ENCODE measurements at places on chromosomes 11 and 22.

DNA sequence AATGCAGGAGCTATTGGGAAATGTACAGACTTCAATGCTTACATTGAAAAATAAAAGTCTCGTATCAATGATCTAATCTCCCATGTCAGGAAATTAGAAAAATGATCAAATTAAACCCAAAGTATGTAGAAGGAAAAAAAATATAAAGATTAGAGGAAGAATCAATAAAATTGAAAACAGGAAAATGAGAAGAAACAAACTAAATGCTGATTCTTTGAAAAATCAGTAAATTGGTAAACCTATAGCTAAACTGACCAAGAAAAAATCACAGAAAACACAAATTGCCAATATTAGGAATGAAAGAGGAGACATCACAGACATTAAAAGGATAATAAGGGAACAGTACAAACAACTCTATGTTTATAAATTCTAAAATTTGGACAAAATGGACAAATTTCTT, 11.8 kb downstream of the OR2AT4 start:
- no peak for DNase-seq

- no peak for DNase-seq
These were observed 20.9 kb downstream of the PRG3 start for GRCh38 chr11:57359896-57360690.

- no peak for DNase-seq
These were observed 1.6 kb upstream of the MTNR1B start for GRCh38 chr11:92967867-92968266.

GRCh38 chr22:36405671-36406538, 18.1 kb upstream of the MYH9 start:
- DNase-seq: no peak

GRCh38 chr22:37392721-37393328, 34.5 kb downstream of the ELFN2 start:
- DNase-seq: no peak

DNA sequence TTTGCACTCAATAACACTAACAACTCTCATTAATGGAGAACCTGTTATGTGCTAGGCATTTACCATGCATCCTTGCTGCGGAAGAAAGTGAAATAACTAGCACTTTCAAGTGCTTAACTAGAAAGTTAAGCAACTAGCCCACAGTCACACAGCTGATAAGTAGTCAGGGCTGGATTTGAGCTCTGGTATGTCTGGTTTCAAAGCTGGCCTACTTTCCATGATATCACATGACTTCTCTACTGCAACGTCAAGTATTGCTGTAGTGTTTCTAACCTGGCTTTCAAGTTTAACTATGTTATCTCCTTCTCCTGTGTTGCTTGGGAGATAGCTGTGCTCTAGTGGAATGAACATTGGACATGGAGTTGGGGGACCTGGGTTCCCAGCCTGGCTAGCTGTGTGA, 12.1 kb downstream of the SLC15A3 start:
- DNase-seq: no peak

- no peak for DNase-seq
These were observed 8.6 kb downstream of the ARAP1 start for GRCh38 chr11:72743321-72744221.

DNA sequence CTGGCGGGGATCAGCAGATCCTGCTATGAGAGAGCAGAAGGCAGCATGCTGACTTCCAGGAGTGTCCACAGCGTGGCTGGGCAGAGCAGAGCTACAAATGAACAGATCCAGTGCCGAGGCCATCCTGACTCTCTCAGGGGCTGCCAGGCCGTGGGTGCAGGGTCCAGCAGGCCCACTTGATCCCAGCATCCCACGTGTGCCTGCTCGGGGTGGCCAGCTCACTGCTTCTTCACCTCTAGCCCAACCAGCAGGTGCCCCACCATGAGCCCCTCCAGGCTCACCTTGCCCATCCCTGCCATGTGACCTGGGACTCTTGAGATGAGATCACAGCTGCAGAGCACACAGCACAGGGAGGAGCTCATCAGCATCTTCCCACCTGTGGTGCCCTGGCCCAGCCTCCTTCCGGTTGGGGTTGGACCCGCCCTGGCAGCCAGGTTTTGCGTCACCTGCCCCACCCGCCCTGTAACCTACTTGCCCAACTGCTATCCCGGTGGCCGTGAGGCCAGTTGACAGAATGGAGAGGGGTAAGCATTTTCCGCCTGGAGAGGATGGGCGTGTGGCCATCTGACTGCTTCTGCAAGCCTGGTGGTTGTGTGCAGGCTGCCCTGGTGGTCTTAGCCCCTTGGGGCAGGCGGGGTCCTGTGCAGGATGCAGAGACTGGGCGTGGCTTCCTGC, 11.0 kb downstream of the TANGO2 start:
- no peak for DNase-seq

GRCh38 chr11:44760917-44761550, 34.3 kb downstream of the TSPAN18 start:
- no peak for DNase-seq

GRCh38 chr11:77082838-77083565, 16.2 kb downstream of the CAPN5 start:
- DNase-seq: no peak

- DNase-seq: no peak
These were observed 34.1 kb upstream of the GRAMD4 start for GRCh38 chr22:46586123-46586519.

GRCh38 chr11:17159441-17159840, 48.3 kb downstream of the PIK3C2A start:
- no peak for DNase-seq

GRCh38 chr22:41742918-41743317, 43.6 kb downstream of the MEI1 start:
- DNase-seq: no peak

GRCh38 chr11:11980841-11981308, 27.6 kb downstream of the DKK3 start:
- no peak for DNase-seq

DNA sequence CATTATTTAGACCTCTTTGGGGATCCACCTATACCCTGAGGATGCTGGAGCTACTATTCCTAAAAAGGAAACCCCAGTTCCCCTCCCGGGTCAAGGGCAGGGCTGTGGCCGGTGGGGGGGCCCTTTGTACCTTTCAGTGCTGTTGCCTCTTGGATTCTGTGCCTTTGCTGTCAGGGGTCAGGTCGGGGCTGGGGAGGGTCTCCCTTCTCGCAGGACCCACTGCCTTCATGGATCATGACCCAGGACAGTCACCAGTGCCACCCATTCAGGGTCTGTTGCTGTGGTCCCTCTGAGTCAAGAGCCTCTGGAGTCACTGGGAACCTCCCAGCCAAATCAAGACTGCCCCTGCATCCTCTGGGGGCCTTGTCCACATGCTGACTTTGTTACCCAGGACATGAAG, 78.1 kb upstream of the CCND1 start:
- no peak for DNase-seq

DNA sequence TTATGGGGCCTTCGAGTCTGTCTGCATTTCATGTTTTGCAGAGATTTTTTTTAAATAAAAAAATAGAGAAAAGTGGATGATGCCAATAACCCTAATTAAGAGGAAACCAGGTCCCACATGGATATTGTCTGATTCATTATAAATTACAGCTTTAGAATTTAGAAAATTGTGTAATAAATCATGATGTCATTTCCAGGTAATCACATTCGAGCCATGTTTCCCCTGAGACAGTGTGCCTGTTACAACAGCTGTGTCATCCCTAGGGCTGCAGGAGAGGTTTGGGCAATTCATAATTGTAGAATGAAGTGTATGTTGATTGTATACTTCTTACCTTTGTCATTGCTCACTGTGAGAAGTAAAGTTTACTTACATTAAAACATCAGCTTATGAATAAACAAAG, 38.3 kb downstream of the NCAM1 start:
- DNase-seq: no peak

- DNase-seq: no peak
These were observed 1.8 kb upstream of the PELI3 start for GRCh38 chr11:66464916-66465315.

GRCh38 chr11:128208329-128209137, 378.8 kb downstream of the ETS1 start:
- DNase-seq: no peak

DNA sequence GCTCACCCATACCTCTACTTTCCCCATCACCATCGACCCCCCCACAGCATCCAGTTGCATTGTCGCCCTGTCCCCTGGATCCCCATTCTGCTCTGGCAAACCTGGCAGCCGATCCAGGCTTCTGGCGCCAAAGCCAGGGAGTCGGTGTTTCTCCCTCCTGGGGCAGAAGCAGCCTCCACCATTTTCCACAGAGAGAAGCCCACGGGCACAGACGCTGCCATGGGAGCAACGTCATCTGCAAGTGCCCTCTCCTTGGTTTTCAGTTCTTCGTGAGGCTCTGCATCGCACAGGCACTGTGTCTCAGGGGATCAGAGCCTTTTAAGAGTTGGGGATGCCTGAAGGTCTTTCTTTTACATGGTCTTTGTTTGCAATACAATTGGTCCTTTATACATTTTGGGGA, 2.3 kb downstream of the YPEL4 start:
- no peak for DNase-seq

DNA sequence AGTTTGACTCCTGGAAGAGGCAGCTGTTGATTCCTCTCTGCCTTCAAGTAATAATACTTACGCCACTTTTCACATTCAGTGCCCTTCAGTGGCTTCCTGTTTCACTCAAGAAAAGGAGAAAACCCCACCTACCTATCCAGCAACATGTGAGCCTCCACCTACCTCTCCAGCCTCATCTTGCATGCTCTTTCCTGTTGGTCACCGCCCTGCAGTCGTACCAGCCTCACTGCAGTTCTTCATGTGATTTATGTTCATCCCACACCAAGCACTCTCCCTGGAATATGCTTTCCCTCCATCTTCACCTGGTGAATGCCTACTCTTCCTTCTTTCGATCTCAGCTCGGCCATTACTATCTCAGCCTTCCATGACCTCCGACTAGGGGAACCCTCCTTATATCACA, 21.8 kb upstream of the YWHAH start:
- no peak for DNase-seq

DNA sequence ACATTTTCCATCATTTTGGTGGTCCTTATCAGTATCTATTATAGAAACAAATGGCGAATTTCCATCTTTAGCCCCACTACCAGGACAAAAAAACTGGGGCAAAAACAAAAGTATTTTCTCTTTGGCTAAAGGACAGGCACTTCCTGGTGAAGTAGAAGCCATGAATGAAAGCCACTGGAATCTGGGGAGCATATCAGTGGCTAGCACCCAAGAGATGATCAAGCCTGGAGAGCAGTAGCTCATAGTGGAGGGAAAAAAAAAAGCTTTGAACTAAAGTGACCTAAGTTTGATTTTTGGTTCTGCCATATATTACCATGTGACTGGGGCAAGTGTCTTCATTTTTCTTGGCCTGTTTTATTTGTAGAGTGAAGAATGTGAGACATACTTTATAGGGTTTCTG, 272.3 kb downstream of the GUCY1A2 start:
- DNase-seq: no peak

Measured in effector CD8-positive, alpha-beta T cell (primary cell).